Calu3 (cell line): ENCODE measurements at places on chromosomes 11 and 22.

DNA sequence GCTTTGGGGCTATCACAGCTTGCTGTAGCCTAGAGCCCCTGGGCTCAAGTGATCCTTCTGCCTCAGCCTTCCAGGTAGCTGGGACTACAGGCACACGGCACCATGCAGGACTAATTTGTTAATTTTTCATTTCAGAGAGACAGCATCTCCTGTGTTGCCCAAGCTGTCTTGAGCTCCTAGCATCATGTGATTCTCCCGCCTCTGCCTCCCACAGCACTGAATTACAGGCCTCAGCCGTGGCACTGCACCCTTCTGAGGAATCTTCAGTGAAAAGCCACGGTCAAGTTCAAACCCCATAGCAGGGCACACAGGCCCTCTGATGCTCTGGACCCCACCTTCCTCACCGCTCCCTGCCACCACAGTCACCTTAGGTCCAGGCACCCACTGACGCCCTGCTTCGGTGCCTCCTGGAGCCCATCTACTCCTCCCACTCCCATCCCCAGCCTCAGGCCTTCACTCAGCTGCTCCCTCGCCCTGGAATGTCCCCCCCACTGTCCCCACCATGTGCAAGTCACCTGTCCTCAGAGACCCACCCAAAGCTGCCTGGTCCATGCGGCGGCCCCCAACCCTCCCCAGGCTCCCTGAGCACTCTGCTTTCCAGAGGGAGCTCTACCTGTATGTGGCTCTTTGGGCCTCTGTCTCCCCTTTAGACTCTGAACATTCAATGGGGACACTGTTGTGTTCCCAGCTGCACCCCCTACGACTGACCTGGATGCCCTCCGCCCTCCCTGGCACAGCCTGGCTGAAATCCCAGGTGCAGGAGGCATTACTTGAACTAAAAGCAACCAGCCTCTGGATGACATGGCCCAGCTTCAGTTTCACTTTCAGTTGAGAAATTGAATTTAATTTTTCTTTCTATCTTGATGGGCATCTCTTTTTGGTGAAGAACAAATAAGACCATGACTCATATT, 1.6 kb downstream of the APOL2 start:
- DNase-seq = no peak
- peak overlapping the region; percentile 95 for H3K27ac ChIP-seq
- no peaks in the 10 kb centered on the region for H3K27me3 ChIP-seq
- peaks cover 60% of the 10 kb centered on the region for H3K36me3 ChIP-seq
- peaks cover 61% of the 10 kb centered on the region for H3K4me1 ChIP-seq

DNA sequence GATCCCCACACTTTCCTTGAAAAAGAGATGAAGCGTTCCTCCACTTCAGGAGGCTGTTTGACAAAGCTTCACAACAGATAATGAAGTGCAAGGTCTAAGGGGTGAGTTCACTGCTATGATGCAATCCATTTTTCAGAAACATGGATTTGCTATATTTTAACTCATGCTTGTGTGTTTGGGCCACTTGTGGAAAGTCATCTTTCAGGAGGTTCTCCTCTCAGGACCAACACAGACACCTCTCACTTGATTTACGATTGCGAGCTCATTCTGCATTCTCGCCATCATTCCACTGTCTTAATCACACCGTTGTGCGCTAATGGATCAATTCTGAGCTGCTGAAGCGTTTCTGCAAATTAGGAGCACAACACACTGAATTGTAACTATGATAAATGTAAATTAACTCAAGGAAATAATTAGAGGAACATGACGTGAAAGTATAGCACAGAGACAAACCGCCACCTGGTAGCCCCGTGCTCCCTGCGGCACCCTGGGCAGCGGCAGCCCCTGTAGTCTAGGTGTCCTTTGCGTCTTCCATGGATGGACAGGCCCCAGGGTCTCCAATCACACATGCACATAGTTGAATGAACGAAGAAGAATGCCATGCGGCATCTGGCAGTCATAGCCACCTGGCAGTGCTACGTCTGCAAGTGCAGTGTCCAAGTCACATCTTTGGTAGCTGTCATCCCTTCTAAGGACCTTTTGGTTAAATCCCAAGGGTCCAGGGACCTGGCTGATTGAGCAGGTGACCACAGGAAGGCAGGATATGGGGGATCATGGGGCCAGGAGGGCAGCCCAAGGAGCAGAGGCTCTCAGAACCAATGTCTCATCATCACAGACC, 28.1 kb upstream of the RTL6 start:
- H3K27ac ChIP-seq = no peak overlapping the region
- no peaks in the 10 kb centered on the region for H3K36me3 ChIP-seq
- DNase-seq = no peak
- H3K27me3 ChIP-seq = peaks cover 84% of the 10 kb centered on the region

GRCh38 chr11:60504219-60504905, 10.8 kb upstream of the MS4A13 start:
- no peaks in the 10 kb centered on the region for H3K4me1 ChIP-seq
- H3K27ac ChIP-seq = no peak overlapping the region
- no peaks in the 10 kb centered on the region for H3K36me3 ChIP-seq
- no peak for DNase-seq

DNA sequence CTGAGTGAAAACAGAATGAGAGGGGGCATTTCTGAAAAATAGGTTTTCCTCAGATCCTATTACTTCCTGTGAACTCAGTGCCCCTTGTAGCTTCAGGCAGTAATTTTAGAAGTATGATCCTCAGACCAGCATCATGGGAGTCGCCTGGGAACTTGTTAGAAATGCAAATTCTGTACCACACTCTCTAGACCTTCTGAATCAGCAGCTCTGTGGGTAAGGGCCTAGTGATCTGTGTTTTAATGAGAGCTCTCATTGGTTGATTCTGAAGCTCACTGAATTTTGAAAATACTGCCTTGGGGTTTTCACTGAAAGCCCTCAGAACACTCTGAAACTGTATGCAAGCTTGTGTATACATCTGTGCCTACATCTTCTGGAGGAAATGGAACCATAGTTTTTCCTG, 647.2 kb upstream of the ANO5 start:
- no peak for DNase-seq

- H3K27ac ChIP-seq = peak overlapping the region; percentile 74
- peak overlapping the region; percentile 87 for H3K4me3 ChIP-seq
- peak; percentile 77 for DNase-seq
- no peaks in the 10 kb centered on the region for H3K27me3 ChIP-seq
- H3K36me3 ChIP-seq = peaks cover 40% of the 10 kb centered on the region
Measured at GRCh38 chr11:71252770-71253730, 673 bp upstream of the SHANK2 start.

DNA sequence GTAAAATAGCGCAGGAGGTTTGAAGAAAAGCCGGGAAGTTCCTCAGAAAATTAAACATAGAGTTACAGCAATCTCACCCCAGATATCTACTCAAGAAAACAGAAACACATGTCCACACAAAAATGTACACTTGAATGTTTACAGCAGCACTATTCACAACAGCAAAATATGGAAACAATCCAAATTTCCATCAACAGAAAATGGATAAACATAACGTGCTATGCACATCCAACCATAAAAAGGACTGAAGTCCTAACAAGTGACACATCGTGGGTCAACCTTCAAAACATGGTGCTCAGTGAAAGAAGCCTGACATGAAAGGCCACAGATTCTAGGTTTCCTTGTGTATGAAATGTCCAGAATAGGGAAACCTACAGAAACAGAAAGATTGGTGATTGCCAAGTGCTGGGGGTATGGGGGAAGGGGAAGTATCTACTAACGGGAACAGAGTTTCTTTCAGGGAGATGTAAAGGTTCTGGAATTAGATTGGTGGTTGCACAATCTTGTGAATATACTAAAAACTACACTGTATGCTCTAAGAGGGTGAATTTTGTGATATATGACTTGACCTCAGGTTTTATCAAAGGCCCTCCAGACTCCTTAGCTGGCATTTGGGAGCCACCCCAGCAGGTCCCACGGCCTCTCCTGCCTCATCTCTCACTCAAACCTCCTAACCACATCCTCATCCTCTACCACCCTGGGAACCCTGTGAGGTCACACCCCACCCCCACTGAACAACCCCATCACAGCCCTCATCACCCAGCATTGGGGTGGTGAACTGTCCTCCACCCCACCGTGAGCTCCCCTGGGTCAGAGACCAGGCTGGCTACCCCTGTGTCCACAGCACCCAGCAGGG, 69.2 kb upstream of the PRR5 start:
- H3K27me3 ChIP-seq = peaks cover 47% of the 10 kb centered on the region
- H3K4me3 ChIP-seq = no peak overlapping the region
- no peaks in the 10 kb centered on the region for H3K36me3 ChIP-seq
- no peaks in the 10 kb centered on the region for H3K4me1 ChIP-seq

DNA sequence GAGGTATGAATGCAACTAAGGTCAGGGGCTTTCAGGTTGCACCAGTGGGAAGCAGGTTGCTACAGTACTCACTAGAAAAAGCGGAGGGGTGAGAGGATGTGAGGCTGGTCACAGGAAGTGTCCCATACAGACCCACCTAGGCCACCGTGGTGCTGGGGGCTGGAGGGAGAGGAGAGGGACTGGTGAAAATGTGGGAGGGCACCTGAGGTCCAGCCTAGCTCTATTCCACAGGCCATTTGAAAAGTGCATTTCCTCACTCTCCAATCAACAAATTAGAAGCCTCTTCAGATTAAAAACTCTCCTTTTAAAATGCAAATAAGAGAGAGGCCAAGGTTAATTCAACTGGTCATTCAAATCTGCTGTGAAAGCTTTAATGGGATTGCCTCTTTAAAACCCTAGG, 38.6 kb upstream of the NCAM1 start:
- DNase-seq = no peak
- no peaks in the 10 kb centered on the region for H3K36me3 ChIP-seq
- no peak overlapping the region for H3K27ac ChIP-seq
- no peaks in the 10 kb centered on the region for H3K4me1 ChIP-seq
- H3K4me3 ChIP-seq = no peak overlapping the region

- no peaks in the 10 kb centered on the region for H3K36me3 ChIP-seq
- no peaks in the 10 kb centered on the region for H3K27me3 ChIP-seq
- no peak for DNase-seq
Measured at GRCh38 chr11:81967242-81967641, 766.4 kb downstream of the FAM181B start.

DNA sequence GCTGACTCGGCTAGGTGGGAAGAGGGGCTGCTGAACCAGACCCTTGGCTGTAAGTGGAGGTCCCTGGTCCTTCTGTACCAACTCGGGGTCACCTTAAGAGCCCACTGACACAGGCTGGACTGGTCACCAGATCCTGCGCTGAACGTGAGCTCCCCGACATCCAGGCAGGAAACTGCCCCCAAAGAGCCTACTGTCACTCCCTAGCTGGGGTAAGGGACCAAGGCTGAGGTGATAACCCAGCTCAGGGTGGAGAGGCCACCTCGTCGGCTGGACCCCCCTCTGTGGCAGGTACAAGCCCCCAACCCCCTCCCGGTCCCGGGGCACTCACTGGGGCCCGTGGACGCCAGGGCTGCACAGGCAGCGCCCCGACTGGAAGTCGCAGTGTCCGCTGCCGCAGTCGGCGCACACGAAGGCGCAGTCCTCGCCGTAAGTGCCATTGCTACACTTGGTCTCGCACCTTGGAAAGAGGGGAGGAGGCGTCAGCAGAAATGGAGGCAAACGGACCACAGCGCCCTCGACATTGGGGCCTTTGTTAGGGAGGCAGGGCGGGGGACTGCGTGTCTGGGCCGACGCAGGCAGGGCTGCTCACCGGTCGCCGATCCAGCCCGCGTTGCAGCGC, 7.4 kb downstream of the SCARF2 start:
- DNase-seq = no peak
- no peaks in the 10 kb centered on the region for H3K4me1 ChIP-seq
- peak overlapping the region; percentile 66 for H3K4me3 ChIP-seq

GRCh38 chr22:16608931-16609330, 16.3 kb upstream of the CCT8L2 start:
- no peaks in the 10 kb centered on the region for H3K4me1 ChIP-seq
- no peak overlapping the region for H3K27ac ChIP-seq
- H3K4me3 ChIP-seq = no peak overlapping the region
- H3K36me3 ChIP-seq = no peaks in the 10 kb centered on the region
- H3K27me3 ChIP-seq = no peaks in the 10 kb centered on the region
- no peak for DNase-seq

DNA sequence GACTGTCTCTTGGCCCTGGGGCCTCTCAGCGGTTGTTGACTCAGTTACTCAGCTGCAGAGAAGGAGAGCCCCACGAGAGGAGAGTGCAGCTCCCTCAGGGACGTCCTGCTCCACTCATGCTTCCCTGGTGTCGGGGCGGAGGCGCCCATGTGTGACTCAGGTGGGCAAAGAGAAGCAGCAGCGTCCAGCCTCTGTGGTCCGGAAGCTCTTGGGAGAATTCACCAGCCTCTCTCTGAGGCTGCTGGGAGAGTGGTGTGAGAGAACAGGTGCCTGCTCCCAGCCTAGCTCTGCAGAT, 25.7 kb downstream of the GLB1L2 start:
- no peaks in the 10 kb centered on the region for H3K27me3 ChIP-seq
- H3K36me3 ChIP-seq = peaks cover 3% of the 10 kb centered on the region
- no peak for DNase-seq
- no peak overlapping the region for H3K4me3 ChIP-seq
- H3K4me1 ChIP-seq = no peaks in the 10 kb centered on the region

GRCh38 chr11:8202516-8203413, 33.9 kb upstream of the RIC3 start:
- H3K36me3 ChIP-seq = no peaks in the 10 kb centered on the region
- H3K27ac ChIP-seq = no peak overlapping the region
- H3K27me3 ChIP-seq = peaks cover 87% of the 10 kb centered on the region

DNA sequence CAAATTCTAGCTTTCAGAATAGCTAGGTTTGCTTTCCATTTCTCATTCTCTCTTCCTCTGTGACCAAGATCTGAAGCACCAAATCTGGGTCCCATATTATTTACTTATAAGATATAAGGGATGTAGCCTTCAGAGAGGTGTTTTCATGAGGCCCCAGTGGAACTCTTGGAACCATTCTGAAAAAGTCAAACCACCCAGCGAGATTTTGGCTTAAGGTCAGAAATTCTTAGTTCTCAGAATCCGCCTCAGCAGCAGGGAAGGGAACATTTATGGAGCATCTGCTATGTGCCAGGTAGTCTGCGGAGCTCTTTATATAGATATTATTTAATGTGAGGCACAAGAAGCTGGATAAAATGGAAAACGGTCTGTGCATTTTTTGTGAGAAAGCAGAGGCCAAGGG, 6.3 kb downstream of the NAV2 start:
- no peak overlapping the region for H3K27ac ChIP-seq
- no peaks in the 10 kb centered on the region for H3K27me3 ChIP-seq
- H3K4me1 ChIP-seq = peaks cover 42% of the 10 kb centered on the region
- DNase-seq = no peak

GRCh38 chr22:42317691-42318547, 47.5 kb upstream of the TCF20 start:
- H3K36me3 ChIP-seq = no peaks in the 10 kb centered on the region
- H3K27me3 ChIP-seq = no peaks in the 10 kb centered on the region
- no peak overlapping the region for H3K4me3 ChIP-seq
- no peak for DNase-seq

- DNase-seq = peak; percentile 55
- no peak overlapping the region for H3K27ac ChIP-seq
- peaks cover 22% of the 10 kb centered on the region for H3K4me1 ChIP-seq
- H3K4me3 ChIP-seq = no peak overlapping the region
- H3K36me3 ChIP-seq = no peaks in the 10 kb centered on the region
Measured at GRCh38 chr11:100739666-100740065, 52.6 kb downstream of the ARHGAP42 start.

- DNase-seq = peak; percentile 60
- peaks cover 39% of the 10 kb centered on the region for H3K36me3 ChIP-seq
- H3K27ac ChIP-seq = peak overlapping the region; percentile 87
- H3K4me1 ChIP-seq = peaks cover 67% of the 10 kb centered on the region
- H3K27me3 ChIP-seq = no peaks in the 10 kb centered on the region
Measured at GRCh38 chr11:16923987-16924386, 90.2 kb downstream of the PLEKHA7 start.
